ENCODE measurements at places on chromosomes 3 and 15.

DNA sequence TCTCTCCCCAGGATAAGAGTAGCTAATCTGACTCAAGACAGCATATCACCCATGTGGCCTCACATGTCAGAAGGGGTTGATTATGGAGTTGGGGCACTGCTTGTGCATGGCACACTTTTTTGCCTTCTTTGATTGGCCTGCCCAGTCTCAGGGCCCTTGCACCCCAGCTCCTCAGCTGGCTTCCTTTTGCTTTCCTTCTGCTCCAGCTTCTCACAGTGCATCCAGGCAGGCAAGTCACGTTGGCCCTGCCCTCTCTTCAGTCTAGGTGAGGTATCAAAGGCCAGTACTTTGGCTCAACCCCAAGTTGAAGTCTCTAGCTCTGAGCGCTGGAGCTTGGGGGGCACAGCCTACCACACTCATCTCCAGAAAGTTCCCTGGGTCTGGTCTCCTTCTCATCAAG, 42.2 kb downstream of the NGRN start:
- ATAC-seq, result no peak

GRCh38 chr15:79977431-79978054, 6.5 kb upstream of the BCL2A1 start:
- ATAC-seq, result peak; percentile 50

GRCh38 chr3:79521221-79521848, 246.5 kb downstream of the ROBO1 start:
- no peak for ATAC-seq

- ATAC-seq, result peak; percentile 46
Measured at GRCh38 chr15:78055919-78056713, 21.4 kb downstream of the TBC1D2B start.

DNA sequence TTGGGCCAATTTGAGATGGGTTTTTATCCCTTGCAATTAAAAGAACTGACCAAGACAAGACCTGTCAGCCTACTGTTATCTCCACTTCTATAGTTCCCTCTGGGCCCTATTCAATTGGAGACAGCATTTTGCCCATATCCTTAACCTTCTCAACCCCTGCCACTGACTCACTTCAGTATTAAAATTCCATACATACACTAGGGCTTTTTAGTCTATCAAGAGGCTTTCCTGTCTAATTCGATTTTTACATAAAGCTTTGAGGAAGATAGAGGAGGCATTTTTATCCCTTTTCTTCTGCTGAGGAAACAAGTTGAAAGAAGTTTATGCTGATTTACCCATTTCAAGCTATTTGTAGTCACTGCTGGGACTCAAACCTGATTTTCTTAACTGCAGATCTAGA, 51.1 kb downstream of the GTF2E1 start:
- ATAC-seq, result no peak

- ATAC-seq, result no peak
Measured at GRCh38 chr15:39510001-39510701, 70.7 kb upstream of the THBS1 start.

GRCh38 chr3:31636694-31637442, 104.1 kb downstream of the STT3B start:
- ATAC-seq, result no peak

- no peak for ATAC-seq
Measured at GRCh38 chr3:18077128-18077840, 334.9 kb upstream of the TBC1D5 start.

- no peak for ATAC-seq
Measured at GRCh38 chr15:85073556-85074194, 92.0 kb downstream of the PDE8A start.

DNA sequence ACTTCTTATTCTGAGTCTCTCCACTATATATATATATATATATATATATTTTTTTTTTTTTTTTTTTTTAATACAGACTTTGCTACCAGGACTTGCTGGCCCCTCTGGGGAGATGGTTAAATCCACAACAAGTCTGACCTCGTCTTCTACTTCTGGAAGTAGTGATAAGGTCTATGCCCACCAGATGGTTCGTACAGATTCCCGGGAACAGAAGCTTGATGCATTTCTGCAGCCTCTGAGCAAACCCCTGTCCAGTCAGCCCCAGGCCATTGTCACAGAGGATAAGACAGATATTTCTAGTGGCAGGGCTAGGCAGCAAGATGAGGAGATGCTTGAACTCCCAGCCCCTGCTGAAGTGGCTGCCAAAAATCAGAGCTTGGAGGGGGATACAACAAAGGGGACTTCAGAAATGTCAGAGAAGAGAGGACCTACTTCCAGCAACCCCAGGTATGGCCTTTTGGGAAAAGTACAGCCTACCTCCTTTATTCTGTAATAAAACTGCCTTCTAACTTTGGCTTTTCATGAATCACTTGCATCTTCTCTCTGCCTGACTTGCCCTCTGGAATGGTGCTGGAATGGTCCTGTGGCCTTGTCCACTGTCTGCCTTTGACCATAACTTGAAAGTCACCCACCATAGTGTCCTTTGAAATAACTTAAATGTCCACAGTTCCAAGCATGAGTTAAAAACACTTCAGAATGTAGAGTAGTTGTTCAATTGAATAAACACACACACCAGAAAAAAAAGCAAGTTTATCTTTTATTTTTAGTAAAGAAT, 32.4 kb downstream of the MLH1 start:
- no peak for ATAC-seq

- no peak for ATAC-seq
Measured at GRCh38 chr3:171755656-171756055, 54.6 kb downstream of the PLD1 start.

DNA sequence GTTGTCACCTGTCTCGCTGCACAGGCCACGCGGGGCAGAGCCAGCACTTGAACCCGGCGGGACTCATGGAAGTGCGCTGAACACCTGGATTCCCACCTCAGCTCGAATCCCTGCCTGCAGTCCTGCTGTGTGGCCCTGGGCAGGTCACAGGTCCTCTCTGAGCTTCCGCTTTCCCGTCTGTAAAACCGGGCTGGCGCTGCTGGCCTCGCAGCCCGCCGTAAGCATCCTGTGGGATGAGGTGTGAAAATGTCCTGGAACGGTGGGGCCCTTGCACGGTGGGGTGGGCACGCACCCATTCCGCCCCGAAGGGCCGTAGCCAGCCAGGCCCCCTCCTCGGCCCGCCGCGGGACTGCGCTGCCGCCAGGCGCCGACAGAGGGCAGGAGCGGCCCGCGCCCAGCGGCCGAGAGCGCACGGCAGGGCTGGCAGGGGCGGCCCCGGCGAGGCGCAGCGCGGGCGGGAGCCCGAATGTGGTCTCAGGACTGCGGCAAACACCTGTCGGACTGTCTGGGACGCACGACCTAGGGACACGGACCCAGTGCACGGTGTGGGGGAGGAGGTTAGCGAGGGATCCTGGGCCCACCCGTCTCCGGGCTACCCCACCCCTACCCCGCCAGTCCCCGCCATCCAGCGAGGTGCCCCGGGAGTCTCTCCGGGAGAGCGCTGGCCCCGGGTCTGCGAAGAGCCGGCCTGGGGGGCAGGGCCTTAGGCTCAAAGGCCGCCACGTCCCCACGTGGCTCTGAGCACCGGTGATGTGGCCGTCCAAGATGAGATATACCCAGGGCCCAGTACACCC, 40.4 kb downstream of the DNAJB8 start:
- peak; percentile 74 for ATAC-seq

GRCh38 chr3:197428952-197429351, 126.8 kb downstream of the BDH1 start:
- ATAC-seq, result no peak

GRCh38 chr3:31733234-31733667, 200.5 kb downstream of the STT3B start:
- no peak for ATAC-seq

GRCh38 chr15:98843844-98844243, 163.7 kb downstream of the PGPEP1L start:
- ATAC-seq, result no peak

DNA sequence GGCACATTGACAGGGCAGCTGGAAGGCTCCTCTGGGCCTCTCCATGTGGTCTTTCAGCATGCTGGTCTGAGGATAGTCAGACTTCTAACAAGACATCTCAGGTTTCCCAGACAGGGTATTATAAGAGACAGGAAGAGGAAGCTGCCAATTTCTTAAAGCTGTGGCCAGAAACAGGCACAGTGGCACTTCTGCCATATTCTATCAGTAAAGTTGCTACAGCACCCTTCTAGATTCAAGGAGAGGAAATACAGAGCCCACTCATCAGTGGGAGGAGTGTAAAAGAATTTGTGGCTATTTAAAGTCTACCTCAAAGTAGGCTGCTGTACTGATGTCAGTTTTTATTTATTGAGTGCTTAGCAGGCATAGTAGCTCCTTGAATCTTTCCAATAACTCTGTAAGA, 55.5 kb downstream of the BTD start:
- ATAC-seq, result no peak

GRCh38 chr3:115322901-115323300, 175.8 kb upstream of the ZBTB20 start:
- ATAC-seq, result no peak

- no peak for ATAC-seq
Measured at GRCh38 chr15:99509686-99510461, 55.9 kb upstream of the MEF2A start.

GRCh38 chr3:105905328-105905727, 36.5 kb upstream of the CBLB start:
- ATAC-seq, result no peak

- no peak for ATAC-seq
Measured at GRCh38 chr15:71201477-71201876, 86.2 kb downstream of the THSD4 start.

DNA sequence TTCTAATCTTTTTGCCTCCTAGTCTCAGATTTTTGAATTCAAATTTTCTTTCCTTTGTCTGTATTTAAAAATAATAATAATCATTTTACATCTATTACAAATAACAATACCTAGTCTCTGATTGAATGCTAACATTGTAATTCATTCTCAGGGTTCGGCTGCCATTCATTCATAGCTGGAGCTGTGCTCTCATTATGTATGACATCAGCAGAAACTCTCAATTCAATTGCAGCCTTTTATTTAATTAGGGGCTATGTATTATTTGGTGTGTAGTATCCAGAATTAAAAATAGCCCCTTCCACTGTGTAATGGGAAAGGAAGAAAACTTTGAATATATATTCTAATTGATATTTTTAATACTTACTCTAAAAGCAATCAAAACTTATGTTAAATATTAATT, 270.4 kb upstream of the MDFIC2 start:
- ATAC-seq, result no peak

- ATAC-seq, result no peak
Measured at GRCh38 chr3:64272842-64273241, 47.6 kb upstream of the PRICKLE2 start.

- ATAC-seq, result no peak
Measured at GRCh38 chr3:64049136-64049535, 25.8 kb upstream of the PSMD6 start.

- ATAC-seq, result no peak
Measured at GRCh38 chr3:14507305-14507741, 32.8 kb downstream of the GRIP2 start.

- ATAC-seq, result peak; percentile 70
Measured at GRCh38 chr3:112043621-112044201, 9.2 kb downstream of the TMPRSS7 start.

DNA sequence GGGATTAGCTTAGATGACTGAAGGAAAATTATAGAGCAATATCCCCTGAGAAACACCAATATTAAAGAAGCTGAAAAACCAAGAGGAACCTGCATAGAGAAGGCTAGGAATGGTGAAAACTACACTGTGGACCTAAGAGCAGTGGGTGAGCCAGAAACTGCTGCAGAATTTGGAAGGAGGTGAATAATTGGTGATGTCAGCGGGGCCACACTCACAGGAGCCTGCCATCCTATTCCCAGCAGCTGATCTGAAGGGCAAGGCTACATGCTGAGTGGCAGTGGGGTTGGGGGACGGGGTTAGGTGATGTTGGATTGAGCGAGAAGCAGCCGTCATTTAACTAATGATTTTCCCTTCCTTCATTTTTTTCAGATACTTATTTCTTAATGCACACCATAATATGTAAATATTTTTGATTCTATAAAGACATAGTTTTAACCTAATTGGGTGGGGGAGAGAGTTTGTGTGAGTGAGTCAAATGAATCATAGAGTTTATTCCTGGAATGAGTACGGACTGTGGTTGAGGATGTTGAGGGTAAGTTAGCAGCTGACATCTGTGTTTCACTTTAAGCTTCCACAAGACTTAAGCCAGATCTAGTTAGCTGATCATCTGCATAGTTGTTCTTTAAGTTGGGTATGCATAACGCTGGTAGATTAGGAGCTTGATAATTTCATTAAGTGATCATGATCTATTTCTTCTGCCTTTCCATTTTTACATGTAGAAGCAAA, 222.8 kb downstream of the PTPRG start:
- no peak for ATAC-seq

DNA sequence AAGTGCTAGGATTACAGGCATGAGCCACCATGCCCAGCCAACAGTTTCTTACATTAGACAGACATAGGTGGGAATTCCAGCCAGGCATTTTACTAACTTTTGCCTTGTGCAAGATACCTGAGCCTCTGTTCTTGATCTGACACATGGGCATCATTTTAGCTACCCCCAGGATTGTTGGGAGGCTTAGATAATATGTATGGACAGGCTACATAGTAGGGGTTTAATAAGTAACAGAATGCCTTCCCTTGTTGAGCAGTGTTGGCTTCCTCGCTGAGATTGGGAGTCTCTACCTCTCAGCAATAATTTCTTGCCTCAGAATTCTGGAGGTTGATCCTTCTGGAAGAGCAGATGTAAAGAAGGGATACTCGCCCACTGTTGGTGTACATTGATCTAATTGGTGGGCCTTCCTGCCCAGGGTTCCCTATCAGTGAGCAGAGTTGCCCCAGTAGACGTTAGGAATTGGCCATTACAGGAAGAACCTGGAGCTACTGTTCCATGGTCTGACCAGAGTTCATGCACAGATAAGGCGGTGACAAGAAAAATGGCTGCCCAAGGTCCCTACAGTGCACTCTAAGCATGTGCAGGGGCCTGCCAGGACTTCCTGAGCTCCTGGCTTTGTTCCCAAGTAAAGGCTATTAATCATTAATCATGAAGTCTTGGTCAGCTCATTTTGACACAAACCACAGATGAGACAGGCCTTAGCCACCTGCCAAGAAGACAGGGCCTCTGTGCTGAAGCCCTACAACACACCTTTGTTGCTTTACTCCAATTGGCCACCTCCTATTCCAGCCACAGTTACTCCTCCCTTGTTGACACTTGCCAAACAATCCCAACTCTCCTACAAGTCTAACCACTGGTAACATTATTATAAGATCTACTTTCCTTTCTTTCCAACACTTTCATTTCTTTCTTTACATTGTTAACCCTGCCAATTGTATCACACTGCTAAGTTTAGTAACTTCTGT, 5.0 kb upstream of the IL17RE start:
- ATAC-seq, result no peak

- ATAC-seq, result no peak
Measured at GRCh38 chr3:173354124-173354523, 43.4 kb upstream of the NLGN1 start.
